Stimulated activated CD8-positive, alpha-beta memory T cell treated with anti-CD3 and anti-CD28 coated beads, Interleukin-7, amount 100 ng/mL, for 24 hours (primary cell): ENCODE measurements at places on chromosomes 6 and 20.

- no peak for DNase-seq
Measured at GRCh38 chr6:1610497-1611321, 994 bp downstream of the FOXC1 start.

GRCh38 chr6:34242252-34243130 is 5.8 kb downstream of the HMGA1 start:
- DNase-seq: no peak

GRCh38 chr6:26152226-26153101 is 65.2 kb downstream of the HFE start:
- no peak for DNase-seq

DNA sequence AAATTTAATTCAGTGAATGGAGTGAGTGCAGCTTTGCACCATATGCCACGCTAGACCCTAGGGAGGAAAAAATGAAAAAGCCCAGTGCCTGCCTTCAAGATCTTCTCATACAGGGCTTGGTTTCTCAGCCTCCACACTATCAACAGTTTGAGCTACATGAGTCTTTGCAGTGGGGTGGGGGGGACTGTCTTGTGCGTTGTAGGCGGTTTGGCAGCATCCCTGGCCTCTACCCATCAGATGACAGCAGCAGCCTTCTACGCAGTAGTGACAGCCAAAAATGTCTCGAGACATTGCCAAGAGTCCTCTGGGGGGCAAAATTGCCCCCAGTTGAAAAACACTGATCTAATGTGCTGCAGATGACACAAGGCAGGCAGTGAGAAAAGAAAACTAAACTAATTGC is 6.2 kb downstream of the CDH22 start:
- DNase-seq: no peak

- DNase-seq: no peak
Measured at GRCh38 chr6:129181001-129181400, 298.1 kb downstream of the LAMA2 start.
